ENCODE measurements at places on chromosomes 13 and 19. TPM values are rescaled to one million over a fixed set of nuclear protein-coding genes. Genes with fewer than 3 reads are reported as not detected.

GRCh38 chr13:57726981-57727380 lies 95.4 kb downstream of the PCDH17 start:
- H3K4me3 ChIP-seq, result no peak overlapping the region
- H3K36me3 ChIP-seq, result no peaks in the 10 kb centered on the region
- DNase-seq, result no peak
- no peak overlapping the region for H3K27ac ChIP-seq

DNA sequence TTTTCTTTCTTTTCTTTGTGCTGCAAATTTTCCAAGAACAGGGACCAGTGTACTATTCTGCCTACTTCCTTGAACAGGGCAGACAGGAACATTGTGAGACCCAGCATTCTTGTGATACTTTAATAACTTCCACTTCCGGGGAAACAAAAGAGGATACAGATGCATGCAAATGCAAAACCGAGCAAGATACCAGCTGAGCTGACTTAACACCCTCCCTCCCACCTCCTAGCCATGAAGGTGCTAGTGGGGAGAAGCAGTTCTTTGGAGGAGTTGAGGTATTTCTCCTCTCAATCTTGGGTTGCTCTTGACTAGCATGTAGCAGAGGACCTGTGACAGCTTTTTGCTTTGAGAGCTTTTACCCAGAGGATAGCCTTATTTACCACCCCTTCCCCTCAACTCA lies 111.2 kb downstream of the KLF5 start:
- no peaks in the 10 kb centered on the region for H3K36me3 ChIP-seq
- DNase-seq, result no peak
- no peak overlapping the region for H3K27ac ChIP-seq
- H3K4me1 ChIP-seq, result peaks cover 13% of the 10 kb centered on the region

GRCh38 chr13:62287764-62288163 lies 872.1 kb upstream of the PCDH20 start:
- no peak for DNase-seq
- no peaks in the 10 kb centered on the region for H3K36me3 ChIP-seq
- no peaks in the 10 kb centered on the region for H3K27me3 ChIP-seq

The SUCLA2 gene
- 41.6 TPM for total RNA-seq

The CERS1 gene
- total RNA-seq, result 6.5 TPM

The KLC3 gene
- total RNA-seq, result 0.21 TPM

DNA sequence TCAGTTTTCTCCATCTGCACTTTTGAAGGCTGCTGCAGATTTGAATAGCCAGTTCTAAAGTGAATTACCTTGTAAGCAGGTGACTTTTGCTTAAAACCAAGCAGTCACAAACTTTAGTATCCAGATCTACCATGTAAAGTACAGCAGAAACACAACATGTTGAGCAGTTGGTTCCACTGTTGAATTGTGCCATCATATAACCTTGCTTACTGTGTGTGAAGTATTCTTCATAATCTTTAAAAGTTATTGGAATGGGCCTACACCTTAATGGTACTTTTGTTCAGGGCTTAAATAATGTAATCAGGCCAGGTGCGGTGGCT lies 23.2 kb upstream of the MTUS2 start:
- no peaks in the 10 kb centered on the region for H3K36me3 ChIP-seq
- peaks cover 5% of the 10 kb centered on the region for H3K4me1 ChIP-seq
- no peak overlapping the region for H3K4me3 ChIP-seq
- DNase-seq, result no peak
- H3K27me3 ChIP-seq, result peaks cover 30% of the 10 kb centered on the region

- H3K27ac ChIP-seq, result no peak overlapping the region
- H3K4me3 ChIP-seq, result no peak overlapping the region
- DNase-seq, result no peak
- H3K27me3 ChIP-seq, result no peaks in the 10 kb centered on the region
Measured at GRCh38 chr19:37991841-37992248, 84.8 kb downstream of the SIPA1L3 start.

The IRGC gene
- not detected for total RNA-seq

DNA sequence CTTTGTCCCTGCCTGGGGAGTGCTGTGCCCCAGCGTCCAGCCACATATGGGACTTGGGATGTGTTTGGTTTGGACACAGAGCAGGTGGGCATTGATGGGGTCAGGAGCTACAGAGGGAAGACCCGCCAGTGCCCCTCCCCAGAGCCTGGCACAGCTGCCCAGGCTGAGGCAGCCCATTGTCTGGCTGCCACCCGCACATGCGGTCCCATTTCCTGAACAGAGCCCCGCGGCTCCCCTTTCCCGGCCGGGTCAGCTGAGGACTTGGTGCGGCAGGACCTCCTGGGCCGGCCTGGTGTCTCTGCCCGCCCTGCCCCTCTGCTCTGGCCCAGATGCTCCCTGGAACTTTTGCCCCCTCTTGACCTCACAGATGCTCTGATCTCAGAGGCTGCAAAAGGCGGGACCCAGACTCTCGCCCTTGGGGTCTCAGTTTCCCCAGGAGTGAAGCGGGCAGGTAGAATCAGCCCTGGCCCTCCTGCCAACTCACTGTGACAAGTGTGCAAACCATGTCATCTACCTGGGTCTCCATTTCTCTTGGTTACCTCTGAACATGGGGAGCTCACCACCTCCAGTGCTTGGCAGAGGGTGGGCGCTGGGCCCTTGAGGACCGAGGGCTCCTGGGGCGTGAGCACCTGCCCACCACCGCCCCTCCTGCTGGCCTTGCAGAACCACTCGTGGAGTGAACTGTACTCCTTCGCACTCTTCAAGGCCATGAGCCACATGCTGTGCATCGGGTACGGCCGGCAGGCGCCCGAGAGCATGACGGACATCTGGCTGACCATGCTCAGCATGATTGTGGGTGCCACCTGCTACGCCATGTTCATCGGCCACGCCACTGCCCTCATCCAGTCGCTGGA lies 17.8 kb downstream of the HCN2 start:
- peaks cover 31% of the 10 kb centered on the region for H3K4me1 ChIP-seq
- no peak overlapping the region for H3K4me3 ChIP-seq
- DNase-seq, result no peak
- H3K27me3 ChIP-seq, result no peaks in the 10 kb centered on the region

DNA sequence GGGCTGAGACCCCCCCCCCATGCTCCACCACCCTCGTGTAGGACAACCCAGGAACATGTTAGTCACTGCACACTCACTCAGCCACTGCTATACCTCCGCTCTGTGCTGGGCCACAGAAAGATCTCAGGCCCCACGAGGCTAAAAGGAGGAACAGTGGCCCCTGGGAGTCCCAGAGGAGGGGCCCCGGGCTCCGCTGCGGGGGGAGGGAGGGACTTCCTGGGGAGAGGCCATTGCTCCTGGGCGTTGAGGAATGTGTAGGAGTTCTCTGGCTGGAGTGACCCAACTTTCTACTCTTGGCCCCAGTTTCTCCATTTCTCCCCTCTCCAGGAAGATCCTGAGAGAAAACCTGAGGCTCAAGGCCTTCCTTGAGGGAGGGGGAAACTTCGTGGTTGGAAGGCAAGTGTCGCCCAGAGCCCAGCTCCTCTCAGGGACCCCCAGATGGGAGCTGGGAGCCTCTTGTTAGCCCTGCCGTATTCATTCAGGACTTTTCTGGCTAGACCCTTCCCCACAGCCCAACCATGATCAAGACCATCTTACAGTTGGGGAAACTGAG lies 13.6 kb downstream of the ONECUT3 start:
- H3K27me3 ChIP-seq, result peaks cover 44% of the 10 kb centered on the region
- H3K4me3 ChIP-seq, result no peak overlapping the region
- no peaks in the 10 kb centered on the region for H3K36me3 ChIP-seq

- H3K4me1 ChIP-seq, result peaks cover 35% of the 10 kb centered on the region
- no peak for DNase-seq
- H3K27ac ChIP-seq, result no peak overlapping the region
- no peaks in the 10 kb centered on the region for H3K27me3 ChIP-seq
Measured at GRCh38 chr13:93307136-93307535, 80.5 kb downstream of the GPC6 start.

The ZNF230 gene
- 5.3 TPM for total RNA-seq

- no peak overlapping the region for H3K4me3 ChIP-seq
- H3K27me3 ChIP-seq, result no peaks in the 10 kb centered on the region
- peaks cover 5% of the 10 kb centered on the region for H3K4me1 ChIP-seq
- DNase-seq, result no peak
- peaks cover 8% of the 10 kb centered on the region for H3K36me3 ChIP-seq
- H3K27ac ChIP-seq, result no peak overlapping the region
Measured at GRCh38 chr19:17323964-17324332, 10.7 kb downstream of the ANO8 start.

The PIK3R2 gene
- total RNA-seq, result 67.2 TPM

The VSTM1 gene
- not detected for total RNA-seq

Data from osteocyte (in vitro differentiated cells).